ENCODE measurements at places on chromosomes 5 and 9.
A peak's percentile ranks its signal among the peaks of the same experiment; 100 is the strongest.

DNA sequence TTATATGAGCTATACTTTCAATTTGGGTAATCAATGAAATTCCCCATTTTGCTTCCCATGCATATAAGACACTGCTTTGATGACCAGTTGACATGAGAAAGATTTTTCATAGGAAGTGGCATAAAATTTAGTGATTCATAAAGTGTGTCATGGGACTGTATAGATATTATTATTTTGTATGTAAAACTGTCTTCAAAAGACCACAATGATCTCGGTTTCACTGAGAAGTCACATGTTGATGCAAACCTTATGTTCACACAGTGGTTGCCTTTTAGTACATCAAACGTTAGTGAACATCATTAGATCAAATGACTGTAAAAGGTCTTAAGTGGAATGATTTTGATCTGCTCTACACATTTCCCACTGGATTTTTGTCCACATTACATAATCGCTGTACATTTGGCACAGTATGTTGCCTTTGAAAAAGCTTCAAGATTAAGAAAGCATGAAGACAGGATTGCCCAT, 349.2 kb upstream of the MEF2C start:
- DNase-seq: no peak

DNA sequence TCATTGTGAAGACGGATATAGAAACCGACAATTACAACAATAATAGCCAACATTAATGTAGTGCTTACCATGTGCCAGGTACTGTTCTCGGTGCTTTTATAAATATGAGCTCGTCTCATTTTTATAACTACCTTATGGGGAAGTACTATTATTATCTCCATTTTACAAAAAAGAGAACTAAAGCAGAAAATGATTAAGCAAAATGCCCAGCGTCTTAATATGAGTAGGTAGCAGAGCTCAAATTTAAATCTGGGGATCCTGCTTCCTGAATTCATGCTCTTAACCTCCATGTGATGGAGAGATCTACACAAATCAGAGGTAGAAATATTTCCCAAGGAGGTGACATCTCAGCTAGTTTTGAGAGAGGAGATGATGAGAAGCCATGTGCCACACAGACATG, 256.9 kb downstream of the TRIM32 start:
- no peak for DNase-seq

DNA sequence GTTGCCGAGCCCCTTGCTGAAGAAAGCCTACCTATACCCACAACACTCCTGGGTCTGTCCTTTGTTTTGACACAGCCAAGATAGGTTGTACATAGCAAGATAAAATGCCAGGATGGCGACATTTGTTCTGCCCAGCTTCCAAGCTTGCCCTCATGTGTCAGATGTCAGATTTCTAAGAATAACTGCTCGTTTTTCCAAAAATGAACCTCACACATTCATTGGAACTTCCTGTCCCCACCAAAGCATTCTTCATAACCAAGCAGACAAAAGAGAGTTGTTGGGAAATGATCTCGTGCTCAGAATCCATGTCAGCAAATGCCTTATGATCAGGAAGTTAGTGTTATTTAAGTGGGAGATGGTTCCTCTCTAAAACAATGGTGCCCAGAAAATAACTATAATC, 210.1 kb downstream of the ZNF608 start:
- DNase-seq: no peak

- DNase-seq: peak; percentile 70
These were observed at the start of gene AKNA for GRCh38 chr9:114387680-114388356. AKNA (minus strand) TSS chr9:114387982; CDS start chr9:114381333, 6,649 bp downstream.

DNA sequence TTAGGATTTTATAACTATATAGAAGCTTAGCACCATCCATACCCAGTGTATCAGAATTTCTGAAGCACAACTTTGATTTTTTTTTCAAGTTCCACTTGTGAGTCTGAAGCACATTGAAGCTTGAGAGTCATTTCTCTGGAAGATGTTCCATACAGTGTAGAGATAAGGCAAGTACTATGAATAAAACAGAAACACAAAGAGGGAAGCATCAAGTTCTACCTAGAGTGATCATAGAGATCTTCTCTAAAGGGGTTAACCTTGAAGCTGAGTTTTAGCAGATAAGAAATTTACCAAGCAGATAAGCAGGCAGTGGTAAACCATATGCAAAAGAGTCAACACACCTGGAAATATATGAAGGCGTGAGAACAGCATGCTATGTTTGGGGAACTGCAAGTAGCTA, 125.3 kb downstream of the MCTP1 start:
- DNase-seq: no peak

DNA sequence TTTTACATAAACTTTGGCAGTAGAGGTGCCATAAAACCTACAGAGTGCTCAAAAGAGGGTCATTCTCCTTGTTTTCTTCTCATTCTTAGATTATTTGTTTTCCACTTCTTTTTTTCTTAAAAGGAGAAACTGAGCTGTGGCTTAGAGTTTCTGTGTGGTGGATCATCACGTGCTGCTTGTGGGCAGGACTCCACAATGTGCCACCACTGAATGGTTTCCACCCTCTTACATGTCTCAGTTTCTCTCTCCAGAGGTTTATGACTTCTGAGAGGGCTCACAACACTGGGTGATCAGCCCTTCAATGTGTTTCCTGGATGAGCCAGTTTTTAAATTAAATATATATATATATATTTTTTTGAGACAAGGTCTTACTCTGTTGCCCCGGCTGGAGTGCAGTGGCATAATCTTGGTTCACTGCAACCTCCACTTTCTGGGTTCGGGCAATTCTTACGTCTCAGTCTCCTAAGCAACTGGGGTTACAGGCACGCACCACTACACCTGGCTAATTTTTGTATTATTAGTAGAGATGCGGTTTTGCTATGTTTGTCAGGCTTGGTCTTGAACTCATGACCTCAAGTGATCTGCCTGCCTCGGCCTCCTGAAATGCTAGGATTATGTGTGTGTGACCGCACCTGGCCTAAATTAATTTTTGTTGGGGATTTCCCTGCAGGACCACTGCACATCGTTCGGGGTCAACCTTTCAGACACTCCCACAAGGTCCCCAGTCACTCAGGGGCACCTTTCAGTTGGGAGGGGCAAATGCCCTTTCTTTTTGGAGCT, 3.1 kb upstream of the UNC13B start:
- no peak for DNase-seq

DNA sequence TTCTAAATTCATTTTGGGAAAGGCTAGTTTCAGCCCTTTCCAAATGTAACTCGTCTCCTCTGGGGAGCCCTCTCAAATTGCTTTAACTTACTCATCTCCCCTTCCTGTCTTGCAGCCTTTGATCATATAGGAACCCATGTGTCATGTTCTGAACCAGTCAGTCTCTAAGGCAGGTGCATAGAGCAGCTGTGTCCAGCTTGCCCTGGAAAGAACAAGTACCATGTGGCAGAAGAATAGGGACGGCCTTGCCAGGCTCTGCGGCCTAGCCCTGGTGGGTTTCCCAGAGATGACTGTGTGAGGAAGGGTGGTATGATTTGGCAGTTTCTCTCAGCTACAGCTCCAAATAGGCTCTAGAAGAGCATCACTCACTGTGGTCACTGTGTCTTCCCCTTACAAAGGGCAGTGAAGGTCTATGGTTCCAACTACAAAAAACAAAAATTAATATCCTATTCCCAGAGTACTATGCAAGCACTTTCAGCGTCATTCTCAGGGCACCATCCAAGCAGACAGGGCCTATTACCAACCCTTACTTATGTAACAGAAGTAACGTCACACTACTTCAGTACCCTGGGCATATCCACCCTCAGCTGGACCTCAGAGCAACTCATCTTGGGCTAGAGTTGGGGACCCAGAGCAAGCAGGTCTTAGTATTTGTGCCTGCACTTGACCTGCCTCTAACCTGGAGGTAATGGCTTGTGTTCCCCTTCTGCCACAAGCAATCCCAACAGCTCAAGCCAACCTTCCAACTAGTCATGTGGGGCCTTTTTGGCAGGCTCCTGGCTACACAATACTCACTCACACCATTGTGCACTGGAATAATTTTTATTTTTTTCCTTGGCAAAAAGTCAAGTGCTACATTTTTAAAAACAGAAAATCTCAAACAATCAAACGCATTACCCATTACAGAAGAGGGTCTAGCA, 37.2 kb upstream of the UBAP2 start:
- DNase-seq: no peak

DNA sequence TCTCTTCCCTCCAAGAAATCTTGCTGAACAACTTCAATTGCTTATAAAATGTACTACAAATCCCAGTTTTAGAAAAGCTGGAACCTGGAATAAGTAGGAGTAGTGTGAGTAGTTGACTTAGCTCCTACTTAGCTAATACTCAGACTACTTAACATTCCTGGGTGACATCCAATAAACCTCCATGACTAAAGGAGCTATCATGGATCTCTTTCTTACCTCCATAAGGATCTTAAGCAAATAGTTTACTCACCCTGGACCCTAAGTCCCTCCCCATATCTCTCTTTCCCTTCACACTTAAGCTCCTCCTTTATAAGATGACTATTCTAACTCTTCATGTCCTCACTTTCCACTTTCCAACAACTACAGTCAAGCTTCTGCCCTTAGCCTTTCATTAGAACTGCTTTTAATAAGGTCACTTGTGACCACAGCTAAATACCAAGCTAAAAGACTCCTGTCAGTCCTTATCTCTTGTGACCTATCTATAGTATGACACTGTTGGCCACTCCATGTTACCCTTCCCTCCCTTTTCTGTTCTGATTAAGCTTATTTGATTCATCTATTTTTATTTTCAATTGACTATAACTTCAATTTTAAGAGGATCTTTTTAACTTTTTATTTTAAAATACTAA, 194.9 kb downstream of the RFX3 start:
- no peak for DNase-seq

- DNase-seq: no peak
These were observed 491.3 kb upstream of the MEF2C start for GRCh38 chr5:89374144-89374784.

DNA sequence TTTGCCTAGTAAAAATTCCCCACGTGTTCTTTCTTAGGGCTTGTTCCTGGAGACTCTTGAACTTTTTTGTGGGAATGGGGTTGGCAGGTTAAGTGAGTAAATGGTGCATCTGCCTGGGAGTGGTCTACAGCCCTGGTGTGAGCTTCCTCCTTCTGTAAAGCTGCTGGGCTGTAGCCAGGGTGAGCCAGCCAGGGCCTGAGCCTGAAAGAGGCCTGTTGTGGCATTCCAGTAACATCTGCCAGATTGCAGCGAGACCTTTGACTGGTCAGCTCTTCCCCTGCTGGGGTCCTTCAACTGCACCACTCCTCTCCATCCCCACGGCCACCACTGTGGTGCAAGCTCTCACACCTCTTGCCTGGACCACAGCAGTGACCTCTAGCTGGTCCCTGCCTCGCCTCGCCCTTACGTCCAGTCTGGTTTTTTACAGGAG, 47.5 kb downstream of the SLC22A5 start:
- no peak for DNase-seq

GRCh38 chr5:58281189-58281588, 178.7 kb downstream of the PLK2 start:
- DNase-seq: no peak

GRCh38 chr5:174828804-174829510, 104.6 kb downstream of the MSX2 start:
- DNase-seq: no peak

DNA sequence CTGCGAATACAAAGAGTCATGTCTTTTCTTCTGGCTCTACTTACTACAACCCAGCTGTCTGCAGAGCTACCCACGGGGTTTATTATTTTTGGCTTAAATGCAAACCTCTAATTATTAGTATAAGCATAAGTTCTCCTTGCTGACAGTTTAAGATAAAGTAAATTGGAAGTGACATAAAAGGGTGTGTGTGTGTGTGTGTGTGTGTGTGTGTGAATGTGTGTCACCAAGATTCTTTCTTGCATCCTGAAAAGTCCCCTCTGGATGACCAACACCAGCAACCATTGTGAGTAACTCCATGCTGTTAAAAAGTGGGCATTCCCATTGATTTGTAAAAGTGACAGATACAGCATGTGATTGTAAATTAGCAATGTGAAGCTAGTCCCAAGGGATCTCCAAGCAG, 803.8 kb upstream of the ZNF608 start:
- no peak for DNase-seq

- no peak for DNase-seq
These were observed 6.4 kb upstream of the EEIG1 start for GRCh38 chr9:127987103-127987614.

Data from stimulated activated CD8-positive, alpha-beta memory T cell treated with anti-CD3 and anti-CD28 coated beads, Interleukin-4, amount 100 ng/mL, for 4 hours (primary cell).